ENCODE measurements at places on chromosomes 12 and 14.

GRCh38 chr14:92412912-92413311 lies 89.9 kb downstream of the SLC24A4 start:
- no peak for DNase-seq

- DNase-seq, result peak; percentile 50
Observed at GRCh38 chr12:57476162-57476992, 3.3 kb downstream of the ARHGAP9 start.

DNA sequence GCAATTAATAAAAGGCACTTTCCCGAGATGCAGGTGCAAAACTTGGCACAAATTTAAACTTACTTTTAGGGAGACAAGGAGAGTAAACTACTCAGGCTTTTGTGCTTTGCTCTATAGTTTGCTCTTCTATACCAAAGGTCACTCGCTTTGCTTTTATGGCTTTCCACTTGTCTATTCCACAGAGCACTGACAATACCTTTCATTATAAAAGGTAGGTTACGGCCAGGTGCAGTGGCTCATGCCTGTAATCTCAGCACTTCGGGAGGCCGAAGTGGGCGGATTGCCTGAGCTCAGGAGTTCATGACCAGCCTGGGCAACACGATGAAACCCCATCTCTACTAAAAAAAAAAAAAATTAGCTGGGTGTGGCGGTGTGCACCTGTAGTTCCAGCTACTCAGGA lies 32.9 kb downstream of the ALKBH1 start:
- peak; percentile 75 for DNase-seq

DNA sequence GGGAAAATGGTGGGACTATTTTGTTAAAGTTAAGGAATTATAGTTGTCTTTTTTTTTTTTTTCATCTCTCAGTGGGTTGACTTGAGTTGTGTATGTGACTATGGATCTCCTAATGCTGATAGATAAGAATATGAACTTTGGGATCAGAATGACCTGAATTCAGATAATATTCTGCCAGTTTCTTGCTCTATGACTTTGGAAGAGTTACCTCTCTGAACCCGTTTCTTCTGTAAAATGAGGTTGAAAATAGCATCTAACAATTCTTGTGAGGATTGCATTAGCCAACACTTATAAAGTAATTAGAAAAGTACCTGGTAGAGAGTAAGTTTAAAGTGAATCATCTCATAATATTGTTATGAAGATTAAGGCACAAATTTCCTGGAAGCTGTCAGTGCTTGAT lies 18.4 kb downstream of the EID3 start:
- DNase-seq, result no peak

GRCh38 chr12:47803191-47803875 lies 16.4 kb downstream of the HDAC7 start:
- no peak for DNase-seq

DNA sequence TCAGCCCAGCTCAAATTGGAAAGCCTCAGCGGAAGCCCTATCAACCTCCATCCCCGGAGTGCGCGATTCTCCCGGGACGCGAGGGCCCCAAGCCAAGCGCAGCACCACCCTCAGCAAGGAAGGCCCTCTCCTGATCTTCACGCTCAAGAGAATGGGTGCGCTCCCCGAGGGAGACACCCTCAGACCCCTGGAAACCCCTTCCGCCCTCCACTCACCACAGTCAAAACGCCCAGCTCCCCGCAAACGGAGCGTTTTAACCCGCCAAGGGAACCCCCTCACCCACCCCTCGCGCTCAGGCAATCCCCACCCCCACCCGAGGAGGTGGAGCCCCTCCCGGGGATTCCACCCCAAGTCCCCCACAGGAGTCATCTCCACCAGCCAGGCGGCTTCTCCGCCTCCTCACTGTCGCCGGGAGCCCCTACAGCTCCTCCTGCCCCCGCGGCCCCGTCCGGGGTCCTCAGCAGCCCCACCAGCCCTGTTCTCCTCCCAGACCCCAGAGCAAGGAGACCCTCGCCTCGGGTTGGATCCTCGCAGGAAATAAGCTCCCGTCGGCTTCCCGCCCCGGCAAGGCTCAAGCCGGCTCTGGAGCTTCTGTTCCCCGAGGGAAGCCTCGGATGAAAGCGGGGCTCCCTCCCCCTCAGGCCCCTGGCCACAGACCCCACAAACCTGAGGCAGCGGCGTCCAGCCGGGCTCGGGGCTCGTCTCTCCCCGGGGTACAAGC lies 507 bp downstream of the BAZ2A start:
- peak; percentile 39 for DNase-seq

DNA sequence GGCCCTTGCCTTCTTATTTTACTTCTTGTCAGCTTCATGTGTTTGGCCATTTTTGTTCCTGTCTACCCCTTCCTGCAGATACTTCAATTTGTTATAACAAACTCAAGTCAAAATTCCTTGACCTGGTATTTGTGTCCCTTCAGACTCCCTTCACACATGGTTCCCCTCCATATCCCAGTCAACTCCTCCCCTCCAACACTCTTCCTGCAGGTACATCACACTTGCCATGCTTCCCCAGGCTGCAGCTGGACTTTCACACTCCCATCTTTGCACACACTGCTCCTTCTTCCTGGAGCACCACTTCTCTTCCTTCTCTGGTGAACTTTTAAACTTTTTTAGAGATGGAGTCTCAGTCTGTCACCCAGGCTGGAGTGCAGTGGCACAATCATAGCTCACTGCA lies 18.9 kb upstream of the FIGNL2 start:
- DNase-seq, result no peak

All from transverse colon (tissue), 4 donors.